SJSA1 (cell line): ENCODE measurements at places on chromosomes 3 and 15. TPM values are rescaled to one million over a fixed set of nuclear protein-coding genes. Genes with fewer than 3 reads are reported as not detected.

GRCh38 chr15:99100245-99101173 lies 4.4 kb upstream of the SYNM start:
- DNase-seq, result peak; percentile 83

DNA sequence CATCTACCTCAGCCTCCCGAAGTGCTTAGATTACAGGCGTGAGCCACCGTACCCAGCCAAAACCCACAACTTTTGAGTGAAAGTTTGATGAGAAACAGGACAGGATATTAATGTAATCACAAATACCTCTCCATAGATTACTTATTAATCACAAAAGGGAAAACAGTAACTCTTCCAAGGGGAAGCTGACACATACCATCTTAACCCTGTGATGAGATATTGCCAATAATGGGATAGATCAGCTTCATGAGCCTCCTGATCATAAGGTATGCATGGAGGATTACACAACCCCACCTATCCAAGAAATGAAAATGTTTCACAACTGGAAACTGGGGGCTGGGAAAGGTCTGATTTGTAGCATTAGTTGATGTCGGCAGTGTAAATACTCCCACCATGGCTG lies 131.5 kb downstream of the FRMD4B start:
- DNase-seq, result no peak

- DNase-seq, result no peak
These were observed 9.4 kb upstream of the CSTA start for GRCh38 chr3:122315619-122316018.

DNA sequence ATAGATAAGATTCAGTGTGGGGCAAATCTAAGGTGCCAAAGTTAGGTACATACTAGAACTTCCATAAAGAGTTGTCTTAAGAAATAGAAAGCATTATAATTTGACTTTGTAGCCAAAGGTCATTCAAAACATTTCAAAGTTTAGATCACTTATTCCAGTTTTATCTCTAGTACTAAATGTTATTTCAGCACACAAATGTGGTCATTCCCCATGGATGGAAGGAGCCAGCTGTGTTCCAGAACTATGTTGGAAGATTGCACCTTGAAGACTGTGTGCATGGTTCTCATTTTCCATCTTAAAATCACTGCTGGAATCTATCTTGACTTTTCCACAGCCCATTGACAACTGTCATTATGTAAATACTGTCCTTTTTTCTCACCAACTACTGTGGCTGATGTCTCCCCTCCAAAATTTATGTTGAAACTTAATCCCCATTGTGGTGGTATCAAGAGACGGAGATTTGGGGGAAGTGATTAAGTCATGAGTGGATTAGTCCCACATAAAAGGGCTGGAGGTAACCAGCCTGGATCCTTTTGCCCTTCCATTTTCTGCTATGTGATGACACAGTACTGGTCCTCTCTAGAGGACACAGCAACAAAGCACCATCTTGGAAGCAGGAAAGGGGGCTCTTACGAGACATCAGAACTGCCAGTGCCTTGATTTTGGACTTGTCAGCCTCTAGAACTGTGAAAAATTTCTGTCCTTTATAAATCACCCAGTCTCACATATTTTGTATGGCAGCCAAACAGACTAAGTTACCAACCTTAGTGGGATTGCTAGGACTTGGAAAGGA lies 24.0 kb downstream of the TGFBR2 start:
- DNase-seq, result no peak

GRCh38 chr3:179297971-179298725 lies 24.7 kb upstream of the ZNF639 start:
- DNase-seq, result no peak

GRCh38 chr3:115937054-115937453 lies 313.7 kb downstream of the GAP43 start:
- no peak for DNase-seq

GRCh38 chr3:157585386-157585785 lies 82.2 kb upstream of the VEPH1 start:
- DNase-seq, result no peak

The ANKUB1 gene
- 0.31 TPM in 1 of 2 replicates, not detected in the other for total RNA-seq

- no peak for DNase-seq
These were observed 654.9 kb upstream of the KCNMB2 start for GRCh38 chr3:177881351-177881750.
